ENCODE measurements at places on chromosomes 11 and 22.

DNA sequence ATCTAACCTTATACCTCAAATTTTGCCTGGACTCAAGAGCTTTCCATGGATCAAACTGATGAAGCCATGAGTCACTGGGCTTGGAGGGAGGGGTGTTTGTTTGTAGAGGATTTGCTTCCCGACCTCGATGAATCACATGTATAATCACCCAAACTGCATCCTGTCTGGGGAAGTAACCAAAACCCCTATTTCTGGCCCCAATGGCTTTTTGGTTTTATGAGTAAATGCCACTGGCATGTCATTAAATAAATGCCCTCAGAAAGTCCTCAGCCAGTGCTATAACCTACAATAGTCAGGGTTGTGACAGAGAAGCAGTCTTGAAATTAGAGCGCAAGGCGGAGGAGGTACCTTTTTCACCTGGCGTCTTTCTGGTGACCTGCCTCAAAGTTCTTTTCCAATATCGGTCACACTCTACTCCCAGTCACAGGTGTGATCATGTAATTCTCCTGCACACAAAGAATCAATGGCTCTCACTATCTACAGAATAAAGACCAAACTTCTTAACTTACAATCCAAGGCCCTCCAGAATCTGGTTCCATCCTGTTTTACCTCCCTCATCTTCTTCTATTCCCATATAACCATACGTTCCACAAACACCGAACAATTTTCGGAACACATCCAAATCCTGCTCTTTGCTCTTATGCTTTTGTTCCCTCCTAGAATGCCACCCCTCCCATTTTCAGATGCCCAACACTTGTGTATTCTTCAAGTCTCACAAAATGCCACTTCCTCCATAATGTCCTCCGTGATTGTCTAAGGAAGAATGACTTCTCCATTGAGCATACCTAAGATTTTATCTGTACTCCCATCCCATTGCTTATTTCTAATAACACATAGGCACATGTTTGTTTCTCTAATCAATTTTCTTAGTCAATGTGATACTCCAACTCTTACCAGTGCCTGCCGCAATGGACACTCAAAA lies 81.3 kb upstream of the BLID start:
- DNase-seq: no peak

GRCh38 chr11:64067230-64067993 lies 31.7 kb downstream of the FLRT1 start:
- no peak for DNase-seq

DNA sequence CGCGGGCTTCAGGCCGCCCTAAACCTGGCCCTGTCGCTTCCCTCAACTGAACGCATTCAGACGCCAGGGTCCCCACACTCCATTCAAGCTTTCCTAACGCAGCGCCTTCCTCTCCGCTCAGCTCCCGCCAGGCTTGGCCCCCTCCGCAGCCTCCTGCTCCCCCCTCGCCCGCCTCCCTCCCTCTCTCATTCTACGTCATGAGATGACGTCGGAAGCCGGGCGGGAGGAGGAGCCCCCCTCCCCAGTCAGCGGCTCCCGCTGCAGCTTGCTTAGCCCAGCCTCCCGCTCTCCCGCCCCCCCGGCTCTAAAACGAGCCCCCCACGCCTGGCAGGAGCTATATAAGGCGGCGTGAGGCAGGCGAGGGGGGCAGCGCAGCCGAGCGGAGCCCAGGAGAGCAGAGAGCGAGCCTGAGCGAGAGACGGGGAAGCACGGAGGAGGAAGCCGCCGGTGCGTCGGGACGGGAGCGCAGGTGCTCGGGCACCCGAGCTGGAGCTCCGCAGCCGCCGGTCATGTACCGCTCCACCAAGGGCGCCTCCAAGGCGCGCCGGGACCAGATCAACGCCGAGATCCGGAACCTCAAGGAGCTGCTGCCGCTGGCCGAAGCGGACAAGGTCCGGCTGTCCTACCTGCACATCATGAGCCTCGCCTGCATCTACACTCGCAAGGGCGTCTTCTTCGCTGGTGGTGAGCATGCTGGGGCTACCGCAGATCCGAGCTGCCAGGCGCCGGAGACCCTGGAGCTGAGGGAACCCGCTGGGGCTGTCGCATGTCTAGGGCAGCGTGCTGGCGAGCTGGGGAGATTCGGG lies at the start of gene NPAS4:
TSS of gene NPAS4 (plus strand) at position 365 of the 806 bp plus-strand sequence. CDS start at position 510, 145 bp downstream.
- peak; percentile 66 for DNase-seq

DNA sequence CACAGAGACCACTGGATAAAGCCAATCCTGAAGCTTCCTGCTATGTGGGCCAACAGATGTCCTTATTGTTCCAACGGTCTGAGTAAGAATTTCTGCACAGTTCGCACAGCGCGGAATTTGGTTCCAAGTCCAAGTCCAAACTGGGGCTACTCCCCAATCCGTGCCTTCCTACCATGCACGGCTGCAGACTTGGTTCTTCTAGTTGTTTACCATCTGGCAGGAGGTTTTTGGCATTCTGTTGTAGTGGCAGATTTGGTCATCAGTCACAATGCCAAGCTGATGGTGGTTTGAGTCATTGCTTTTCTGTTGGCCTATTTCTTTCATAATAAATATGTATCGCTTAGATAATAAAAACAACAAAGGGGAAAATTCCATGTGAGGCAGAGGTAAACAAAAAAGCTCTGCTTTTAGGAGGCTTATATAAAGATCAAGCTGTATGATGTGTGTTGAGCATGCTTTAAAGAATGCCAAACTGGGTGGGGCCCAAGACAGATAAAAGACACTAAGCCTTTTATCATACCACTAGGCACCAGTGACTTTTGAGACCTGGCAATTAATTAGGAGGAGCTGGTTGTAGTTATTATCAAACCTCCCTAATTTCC lies 52.5 kb upstream of the SYN3 start:
- no peak for DNase-seq

DNA sequence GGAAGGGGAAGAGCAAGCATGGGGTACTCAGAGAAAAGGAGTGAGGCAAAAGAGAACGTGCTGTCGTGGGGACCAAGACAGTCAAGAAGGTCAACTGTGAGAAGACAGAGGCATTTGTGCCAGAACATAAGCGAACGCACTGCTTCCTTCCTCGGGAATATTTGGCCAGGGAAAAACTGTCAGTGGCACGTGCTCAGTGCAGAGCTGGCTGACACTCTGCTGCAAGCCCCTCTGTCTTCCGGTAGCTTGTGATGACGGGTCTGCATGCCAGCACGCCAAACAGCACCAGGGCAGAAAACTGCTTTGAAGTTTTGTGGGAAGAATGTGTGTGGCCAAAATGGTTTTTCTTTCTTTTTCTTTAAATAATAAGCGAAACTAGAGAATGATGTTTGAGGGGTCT lies 60.6 kb downstream of the SMCO4 start:
- no peak for DNase-seq

- DNase-seq: no peak
Measured at GRCh38 chr11:29293825-29294224, 723.0 kb downstream of the KCNA4 start.

GRCh38 chr11:120284272-120284671 lies 40.8 kb upstream of the TLCD5 start:
- DNase-seq: no peak

DNA sequence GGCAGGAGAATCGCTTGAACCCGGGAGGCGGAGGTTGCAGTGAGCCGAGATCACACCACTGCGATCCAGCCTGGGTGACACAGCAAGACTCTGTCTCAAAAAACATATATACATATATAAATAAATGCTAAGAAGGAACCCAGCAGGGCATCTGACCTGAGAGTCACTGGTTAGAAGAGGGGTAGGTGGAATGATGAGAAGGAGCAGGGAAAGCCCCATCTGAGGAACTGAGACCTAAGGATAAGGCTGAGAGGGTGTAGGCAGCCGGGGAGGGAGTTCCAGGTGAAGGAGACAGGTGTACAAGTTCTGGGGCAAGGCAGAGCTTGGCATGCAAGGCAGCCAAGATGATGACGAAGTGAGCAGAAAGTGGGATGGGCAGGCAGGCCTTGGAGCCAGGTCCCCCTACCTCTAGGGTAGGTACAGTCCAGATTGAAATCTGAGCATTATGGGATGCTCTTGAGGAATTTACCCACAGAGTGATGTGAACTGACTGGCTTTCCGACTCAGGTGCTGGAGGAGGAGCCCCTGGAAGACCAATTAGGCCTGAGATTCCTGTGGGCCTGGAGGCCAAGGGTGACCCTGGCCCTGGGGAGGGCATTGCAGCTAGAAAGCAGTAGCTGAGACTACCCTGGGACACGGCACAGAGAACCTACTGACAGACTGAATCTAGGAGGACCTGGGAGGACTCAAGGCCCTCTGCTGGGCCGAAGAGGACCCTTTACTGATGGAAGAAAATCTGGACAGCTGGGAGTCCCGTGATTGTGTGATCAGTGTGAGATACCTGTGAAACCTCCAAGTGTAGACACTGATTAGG lies 22.8 kb downstream of the KLHL22 start:
- no peak for DNase-seq

GRCh38 chr11:45383224-45383623 lies 97.1 kb upstream of the SYT13 start:
- DNase-seq: no peak

- DNase-seq: peak; percentile 62
Measured at GRCh38 chr11:12110714-12111548, 541 bp downstream of the MICAL2 start.

DNA sequence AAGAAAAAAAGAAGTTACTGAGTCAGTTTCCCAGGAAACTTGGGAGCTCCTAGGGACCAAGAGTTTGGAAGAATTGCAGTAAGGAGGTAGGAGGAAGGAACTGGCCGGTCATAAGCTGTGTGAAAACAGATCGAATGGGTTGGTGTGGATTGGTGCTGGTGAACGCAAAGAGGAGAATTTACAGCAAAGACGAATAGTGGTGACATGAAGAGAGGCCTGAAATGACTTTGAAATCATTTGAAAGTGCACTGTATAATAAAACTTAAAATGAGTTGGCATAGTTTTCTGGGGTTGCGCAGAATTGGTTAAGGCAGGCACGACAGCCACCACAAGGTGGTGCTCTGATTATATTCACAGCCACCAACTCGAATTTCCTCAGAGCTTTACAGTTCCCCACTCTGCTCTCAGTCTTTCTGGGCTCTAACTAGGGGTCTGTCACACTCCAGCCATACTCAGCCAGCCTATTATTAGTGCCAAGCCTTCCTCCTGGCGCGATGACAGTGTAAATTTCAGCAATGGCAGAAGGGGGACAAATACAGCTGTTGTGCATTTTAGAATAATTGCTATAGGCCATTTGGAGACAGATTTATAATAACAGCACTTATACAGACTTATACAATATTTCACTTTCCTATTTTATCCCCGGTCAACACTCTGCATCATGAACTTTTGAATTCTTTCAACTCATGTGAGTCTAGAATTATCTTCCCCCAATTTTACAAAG lies 8.3 kb upstream of the HTR3B start:
- DNase-seq: peak; percentile 69

- no peak for DNase-seq
Measured at GRCh38 chr11:130771708-130772107, 144.6 kb downstream of the SNX19 start.

GRCh38 chr11:20634044-20634443 lies 34.6 kb downstream of the SLC6A5 start:
- DNase-seq: no peak

DNA sequence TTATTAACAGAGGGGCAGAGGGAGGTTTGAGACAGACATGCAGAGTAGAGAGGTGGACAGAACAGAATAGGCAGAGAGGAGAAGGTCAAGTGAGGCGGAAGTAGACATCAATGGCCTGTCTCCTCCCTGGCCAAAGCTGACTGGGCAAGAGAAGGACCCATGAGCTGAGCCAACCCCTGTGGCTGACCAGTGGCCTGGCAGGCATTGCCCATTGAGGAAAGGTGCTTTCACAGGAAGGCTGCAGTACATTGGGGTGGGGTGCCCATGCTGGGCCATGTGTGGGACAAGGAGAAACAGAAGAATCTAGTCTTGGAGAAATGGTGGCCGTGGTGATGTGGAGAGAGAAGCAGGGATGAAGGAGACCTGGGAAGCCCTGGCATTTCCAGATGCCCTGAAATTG lies 76.0 kb downstream of the MYEOV start:
- DNase-seq: no peak

DNA sequence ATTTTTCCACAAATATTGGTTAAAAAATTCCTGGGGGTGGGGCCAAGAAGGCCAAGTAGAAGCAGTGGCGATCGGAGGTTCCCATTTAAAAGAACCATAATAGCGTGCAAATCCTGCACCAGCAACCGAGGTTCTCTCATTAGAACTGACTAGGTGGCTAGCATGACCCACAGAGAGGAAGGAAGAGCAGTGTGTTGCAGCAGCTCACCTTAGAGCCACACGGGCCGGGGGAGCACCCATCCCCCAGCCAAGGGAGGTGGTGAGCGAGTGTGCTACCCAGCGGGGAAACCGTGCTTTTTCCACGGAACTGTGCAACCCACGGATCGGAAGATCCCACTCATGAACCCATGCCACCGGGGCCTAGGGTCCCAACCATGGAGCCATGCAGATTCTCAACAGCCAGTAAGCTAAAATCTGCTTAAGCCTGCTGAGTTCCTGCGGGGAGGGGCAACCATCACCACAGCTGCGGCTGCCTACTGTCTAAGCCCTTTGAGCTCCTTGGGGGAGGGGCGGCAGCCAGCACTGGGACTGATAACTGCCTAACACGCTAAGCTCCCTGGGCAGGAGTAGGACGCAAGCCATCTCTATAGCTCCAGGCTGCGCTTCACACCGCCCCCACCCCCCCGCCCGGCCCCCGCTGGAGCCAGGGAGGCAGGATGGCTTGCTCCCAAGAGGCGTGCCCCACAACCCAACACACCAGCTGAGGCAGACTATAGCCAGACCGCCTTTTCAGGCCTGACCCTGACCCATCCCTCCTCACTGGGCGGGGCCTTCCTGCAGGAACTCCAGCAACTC lies 21.0 kb upstream of the HTATIP2 start:
- peak; percentile 40 for DNase-seq

DNA sequence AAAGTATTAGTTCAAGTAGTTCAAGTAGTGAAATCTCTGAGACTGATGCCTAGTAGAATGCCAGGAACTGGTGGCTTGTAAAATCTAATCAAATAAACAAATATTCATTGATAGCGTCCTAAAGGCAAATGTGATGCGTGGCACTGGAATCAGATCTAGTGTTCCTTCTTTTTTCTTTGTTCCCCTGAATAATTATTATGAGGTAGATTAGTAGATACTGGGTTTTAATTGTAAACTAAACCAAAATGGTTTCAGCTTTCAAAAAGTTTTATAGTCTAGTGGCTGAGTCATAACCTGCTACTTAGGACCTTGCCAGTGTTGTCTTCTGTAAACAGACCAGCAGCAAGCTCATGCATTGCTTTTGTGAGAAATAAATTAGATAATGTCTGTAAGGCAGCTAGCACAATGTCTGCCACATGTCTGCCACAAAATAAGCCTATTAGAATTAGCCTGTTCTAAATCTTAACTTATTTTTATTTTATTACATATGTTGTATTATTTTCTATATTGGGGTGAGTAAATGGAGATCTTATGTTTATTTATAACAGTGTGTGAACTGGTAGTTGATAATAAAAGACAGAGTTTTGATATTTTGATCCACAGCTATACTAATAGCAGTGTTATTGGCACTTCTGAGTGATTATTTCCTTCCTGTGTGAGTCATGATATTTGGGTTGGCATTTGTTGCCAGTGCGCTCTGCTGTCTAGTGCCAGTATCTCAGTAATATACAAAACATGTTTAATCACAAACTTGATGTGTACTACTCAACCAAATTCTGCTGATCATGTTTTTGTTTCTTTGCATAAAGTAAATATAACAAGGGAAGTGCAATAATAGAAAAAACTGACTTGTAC lies 135.7 kb downstream of the TMEM135 start:
- DNase-seq: no peak

GRCh38 chr11:25408146-25408545 lies 911.3 kb downstream of the LUZP2 start:
- no peak for DNase-seq

Data from retina (tissue), 1 donor.